ENCODE measurements at places on chromosomes 5 and 9.

DNA sequence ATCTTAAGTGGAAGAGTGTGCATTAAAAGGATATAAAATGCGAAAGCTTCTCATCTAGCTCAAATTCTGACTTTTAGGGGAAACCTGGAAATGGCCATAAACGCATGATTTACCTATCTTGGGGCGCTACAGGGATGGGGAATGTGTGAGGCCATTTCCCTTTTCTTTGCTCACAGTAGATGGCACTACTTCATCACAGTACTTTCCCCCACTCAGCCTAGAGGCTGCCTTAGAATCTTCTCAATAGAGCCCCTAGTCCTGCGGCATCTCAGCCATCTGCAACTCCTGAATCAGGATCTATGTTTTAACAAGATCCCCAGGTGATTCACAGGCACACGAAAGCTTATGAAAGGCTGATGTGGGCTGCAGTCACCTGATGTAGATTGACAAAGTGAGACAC is 110.8 kb downstream of the LHFPL2 start:
- DNase-seq = no peak

GRCh38 chr5:218457-219291 is 554 bp downstream of the SDHA start:
- peak; percentile 2 for DNase-seq

DNA sequence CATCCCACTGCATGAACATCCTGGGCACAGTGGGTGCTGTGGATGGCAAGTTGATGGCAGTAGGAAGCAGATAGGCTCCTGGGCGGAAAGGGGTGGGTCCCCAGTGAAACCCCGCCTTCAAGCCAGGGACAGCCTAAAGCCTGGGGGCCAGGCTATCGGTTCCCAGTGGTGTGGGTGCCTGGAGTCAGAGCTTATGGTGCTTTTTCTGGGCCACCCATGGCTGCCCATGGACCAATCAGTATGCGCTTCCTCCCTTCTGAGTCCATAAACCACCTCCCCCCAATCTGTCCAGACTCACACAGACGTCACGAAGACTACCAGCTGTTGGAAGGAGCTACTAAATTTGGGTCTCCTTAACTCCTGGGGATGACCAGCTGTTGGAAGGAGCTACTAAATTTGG is 17.5 kb upstream of the ECPAS start:
- no peak for DNase-seq

GRCh38 chr9:123373946-123374345 is 17.9 kb downstream of the CRB2 start:
- DNase-seq = no peak

DNA sequence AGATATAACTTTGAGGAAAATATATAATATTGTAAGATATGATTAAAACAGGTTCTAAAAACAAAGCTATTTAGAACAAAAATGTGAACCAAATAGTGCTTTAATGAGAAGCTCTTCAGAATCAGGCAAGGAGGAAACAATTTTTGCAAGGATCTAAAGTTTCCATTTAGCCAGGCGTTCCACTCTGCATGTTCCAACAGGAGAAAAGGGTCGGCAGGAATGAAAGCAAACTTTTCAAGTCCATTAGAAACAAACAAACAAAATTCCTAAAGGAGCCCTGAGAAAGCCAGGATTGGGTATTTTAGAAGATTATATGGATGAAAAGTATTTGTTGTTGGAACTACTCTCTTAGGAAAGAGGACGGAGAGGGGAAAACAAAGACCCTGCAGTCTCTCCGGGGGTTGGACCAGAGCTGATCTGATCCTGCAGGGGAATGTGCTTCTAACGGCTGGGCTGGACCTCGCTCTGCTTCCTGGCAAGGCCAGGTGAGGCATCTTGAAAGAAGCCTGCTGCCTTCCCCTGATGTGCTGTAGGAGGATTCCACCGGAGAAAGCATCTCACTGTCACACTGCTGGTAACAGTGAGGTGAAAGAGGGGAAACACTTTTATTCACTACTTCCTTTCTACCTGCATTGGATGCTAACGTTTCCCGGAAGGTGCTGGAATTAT is 94.6 kb downstream of the PRRT1B start:
- no peak for DNase-seq

DNA sequence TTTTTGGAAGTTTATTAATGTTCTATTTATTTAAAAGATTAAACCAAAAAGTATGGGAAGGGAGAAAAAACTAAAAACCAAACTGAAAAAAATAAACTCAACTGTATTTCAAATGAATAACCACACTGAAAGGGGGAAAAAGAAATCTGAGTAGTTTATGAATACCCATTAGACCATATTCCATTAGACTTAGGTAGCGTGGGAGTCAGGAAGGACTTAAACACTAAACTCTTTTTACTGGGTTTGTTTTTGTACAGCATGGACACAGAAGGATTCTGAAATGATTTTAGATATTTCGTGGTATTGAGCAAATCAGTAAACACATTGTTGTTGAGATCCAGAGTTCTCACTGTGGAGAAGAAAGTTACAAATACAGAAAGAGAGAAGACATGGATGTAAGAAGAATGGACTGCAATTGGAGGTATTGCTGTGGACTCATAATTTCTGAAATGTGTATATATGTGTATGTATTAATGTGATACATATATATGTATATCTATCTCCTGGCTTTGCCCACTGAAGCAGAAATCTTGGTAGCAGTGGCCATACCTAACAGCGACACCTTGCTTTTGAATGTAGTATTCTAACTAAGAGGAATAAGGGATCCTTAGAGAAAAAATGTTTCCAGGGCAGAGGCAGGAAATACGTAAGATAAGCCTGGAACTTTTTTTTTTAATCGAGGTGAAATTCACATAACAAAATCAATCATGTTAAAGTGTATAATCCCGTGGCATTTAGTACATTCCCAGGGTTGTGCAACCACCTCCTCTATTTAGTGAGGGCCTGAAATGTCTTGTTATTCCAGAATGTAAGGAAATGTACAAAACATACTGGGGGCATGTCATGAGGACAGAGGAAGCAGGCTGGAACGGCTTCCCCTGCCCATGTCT is 228.8 kb downstream of the SMARCA2 start:
- no peak for DNase-seq

GRCh38 chr9:90766731-90767130 is 34.9 kb upstream of the SYK start:
- DNase-seq = no peak

DNA sequence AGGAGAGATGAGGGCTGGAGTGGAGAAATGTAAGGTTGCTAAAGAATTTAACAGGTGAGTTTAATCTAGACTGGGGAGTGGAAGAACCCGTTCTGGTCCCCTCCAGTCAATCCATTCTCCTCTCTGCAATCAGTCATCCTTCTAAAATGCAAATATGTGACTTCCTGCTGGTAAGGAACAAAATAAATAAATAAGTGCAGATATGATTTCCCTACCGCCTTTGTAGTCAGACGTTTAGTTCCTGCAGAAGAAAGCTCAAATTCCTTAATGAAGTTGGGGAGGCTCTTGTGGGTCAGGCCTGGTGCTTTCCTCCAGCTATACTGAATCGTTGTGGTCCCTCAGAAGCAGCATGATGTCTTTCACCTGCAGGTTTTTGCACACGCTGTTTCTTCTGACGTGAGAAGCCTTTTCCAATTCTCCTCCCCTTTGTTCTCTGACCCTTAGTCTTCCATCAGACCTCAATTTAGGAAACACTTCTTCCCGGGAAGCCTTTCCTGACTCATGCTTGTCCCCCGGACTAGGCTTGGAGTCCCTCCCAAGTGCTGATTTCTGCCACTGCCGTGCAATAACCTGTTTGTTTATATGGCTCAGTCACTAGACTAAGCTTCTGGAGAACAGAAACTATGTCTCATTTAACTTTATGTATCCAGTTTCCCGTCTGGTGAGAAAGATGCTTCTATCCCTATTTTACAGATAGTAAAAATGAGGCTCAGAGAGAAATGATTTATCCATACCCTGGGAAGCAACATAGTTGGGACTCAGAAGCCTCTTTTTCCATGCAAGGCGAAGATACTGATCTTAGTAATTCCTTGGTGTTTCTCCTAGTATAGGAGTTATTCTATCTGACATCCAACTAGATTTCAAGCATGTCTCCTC is 1.3 kb downstream of the ATP6V1G1 start:
- no peak for DNase-seq

GRCh38 chr9:91160181-91160580 is 201.5 kb downstream of the AUH start:
- no peak for DNase-seq

GRCh38 chr9:127279717-127280285 is 15.2 kb downstream of the GARNL3 start:
- no peak for DNase-seq

DNA sequence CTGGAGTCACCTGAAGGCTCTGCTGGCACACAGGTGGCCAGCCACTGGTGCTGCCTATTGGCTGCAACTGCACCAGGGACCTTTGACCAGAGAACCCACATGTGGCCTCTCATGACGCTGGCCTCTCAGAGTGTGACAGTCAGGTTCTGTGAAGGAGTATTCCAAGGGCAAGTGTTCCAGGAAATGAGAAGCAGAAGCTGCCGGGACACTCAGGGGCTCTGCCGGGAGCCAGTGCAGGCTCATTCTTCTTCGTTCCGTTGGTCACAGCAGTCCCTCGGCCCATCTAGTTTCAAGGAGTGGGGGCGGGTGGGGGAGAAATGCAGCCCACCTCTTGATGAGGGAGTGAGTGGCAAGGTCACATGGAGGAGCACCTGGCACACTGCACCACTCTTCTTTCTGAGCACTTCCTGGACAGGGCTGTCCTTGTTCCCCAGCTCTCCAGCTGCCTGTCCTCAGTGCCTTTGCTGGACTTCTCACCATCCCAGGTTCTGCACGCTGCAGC is 237.5 kb downstream of the GADD45G start:
- DNase-seq = no peak

DNA sequence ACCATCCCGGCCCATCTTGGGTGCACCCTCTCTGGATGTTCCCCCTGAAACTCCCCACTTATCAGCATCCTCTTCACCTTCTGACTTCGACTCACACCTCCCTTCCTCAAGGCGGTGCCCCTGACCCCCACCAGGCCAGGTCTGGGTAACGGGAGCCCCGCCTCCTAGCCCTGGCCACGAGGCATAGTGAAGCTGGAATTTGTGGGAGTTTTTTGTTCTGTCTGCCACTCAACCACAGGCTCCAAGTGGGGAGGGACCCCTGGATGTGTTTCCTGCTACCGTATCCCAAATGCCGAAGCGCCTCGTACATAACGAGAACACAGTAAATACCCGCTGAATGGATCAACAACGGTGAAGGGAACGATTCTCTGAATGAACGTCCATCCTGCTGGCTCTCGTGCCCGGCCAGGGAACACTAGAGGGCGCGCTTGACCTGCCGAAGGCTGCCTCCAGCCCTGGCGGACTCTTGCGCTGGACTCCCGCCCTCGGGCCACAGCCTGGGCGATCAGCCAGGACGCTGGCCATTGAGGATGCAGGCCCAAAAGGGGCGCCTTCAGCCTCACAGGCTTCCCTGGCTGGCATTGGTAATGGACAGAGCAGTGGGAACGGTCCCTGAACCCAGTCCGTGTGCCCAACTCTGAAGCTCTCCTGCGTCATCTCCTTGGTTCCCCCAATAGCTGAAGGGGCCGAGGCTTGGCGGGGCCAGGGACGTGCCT is 47.3 kb upstream of the PHYKPL start:
- peak; percentile 45 for DNase-seq

- DNase-seq = no peak
Measured at GRCh38 chr9:114317665-114318357, 5.1 kb upstream of the ORM1 start.

DNA sequence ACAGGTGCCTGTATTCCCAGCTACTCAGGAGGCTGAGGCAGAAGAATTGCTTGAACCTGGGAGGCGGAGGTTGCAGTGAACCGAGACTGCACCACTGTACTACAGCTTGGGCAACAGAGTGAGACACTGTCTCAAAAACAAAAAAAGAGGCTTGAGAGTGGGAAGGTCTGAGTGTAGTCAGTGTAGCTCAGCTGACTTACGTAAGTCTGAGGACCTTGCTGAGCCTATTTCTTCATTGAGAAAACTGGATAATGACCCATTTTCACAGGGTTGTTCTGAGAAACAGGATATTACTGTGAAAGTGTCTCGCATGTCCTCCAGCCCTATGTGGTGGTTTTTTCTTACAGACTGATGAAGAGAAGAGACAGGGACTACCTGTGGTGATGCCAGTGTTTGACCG is 66.7 kb downstream of the WDR41 start:
- DNase-seq = no peak

DNA sequence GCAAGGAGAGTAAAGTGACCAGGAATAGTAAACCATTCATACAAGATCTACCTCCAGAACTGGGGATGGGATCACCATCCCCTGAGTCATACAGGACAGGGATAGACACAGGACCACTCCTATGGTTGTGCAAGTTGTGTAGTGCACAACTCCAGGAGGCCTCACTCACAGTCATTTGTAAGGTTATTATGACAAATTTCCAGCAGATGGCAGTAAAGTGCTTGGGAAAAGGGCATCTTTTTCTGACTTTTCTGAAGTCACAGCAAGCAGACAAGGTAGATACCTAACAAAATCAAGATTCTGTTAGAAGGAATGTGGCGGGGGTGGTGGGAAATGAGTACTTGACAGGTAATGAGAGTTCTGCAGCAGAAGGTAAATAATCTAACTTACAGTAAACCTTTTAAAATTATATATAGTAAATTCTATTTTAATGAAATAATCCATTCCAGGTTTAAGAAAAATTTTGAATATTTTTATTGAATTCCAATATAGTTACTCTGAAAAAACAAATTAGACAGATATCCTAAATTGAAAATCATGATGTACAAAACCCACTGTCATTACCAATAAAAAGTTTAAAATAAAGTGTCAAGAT is 16.7 kb upstream of the KIF27 start:
- DNase-seq = no peak

DNA sequence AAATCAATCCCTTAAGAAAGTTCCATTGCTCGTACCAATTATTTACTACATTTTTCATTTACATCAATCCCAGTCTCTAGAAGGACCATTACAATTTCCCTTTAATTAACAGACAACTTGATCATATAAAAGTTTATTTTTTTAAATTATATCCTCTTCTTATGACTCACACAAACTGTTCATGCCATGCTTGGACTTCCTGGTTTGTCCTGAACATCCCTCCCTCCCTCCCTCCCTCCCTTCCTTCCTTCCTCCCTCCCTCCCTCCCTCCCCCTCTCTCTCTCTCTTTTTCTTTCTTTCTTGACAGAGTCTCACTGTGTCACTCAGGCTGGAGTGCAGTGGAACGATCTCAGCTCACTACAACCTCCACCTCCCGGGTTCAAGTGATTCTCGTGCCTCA is 11.6 kb upstream of the CLTB start:
- no peak for DNase-seq
